ENCODE measurements at places on chromosomes 4 and X. TPM values are rescaled to one million over a fixed set of nuclear protein-coding genes. Genes with fewer than 3 reads are reported as not detected.

DNA sequence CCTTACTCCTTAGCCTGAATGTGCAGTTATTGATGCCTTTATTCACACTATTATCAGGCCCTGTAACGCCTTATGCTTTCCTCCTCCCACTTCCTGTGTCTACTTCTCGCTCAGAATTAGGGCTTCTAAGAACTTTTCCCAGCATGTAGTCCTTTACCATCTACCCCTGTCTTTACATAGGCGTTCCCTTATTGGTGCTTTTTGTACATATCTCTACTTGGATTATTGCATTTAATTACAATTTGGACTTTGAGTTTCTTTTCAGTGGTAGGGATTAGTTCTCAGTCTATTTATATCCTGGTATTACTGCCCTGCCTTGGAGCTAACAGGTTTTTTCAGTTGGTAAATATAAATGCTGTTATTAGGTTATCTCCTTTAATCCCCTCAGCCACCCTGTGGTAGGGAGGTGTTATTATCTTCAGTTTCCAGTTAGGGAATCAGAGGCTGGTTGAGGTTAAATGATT lies 84.0 kb downstream of the RBPJ start:
- no peak for DNase-seq

DNA sequence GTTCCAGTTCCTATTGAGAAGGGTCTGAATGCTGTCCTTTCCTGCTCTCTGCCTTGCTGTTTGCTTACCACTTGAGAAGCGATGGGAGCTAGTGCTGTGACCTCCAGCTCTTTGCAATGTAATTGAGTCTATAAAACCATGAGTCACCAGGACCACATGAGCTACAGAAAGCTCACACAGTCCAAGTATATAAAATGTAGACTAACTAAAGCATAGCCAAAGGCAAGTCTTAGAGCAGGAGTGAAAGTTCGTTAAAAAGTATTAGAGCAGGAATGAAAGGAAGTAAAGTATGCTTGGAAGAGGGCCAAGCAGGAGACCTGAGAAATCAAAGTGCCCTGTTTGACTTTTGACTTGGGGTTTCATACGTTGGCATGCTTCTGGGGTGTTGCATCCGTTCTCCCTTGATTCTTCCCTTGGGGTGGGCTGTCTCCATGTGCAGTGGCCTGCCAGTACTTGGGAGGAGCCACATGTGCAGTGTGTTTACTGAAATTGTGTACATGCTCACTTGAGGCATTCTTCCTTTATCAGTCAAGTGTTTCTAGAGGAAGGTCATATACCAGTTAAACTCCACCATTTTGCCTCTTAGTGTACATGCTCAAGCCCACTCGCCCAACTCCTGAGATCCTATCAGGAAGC lies 71.3 kb upstream of the KIT start:
- no peak for DNase-seq

GRCh38 chr4:8211737-8212581 lies 12.9 kb downstream of the SH3TC1 start:
- DNase-seq, result no peak

DNA sequence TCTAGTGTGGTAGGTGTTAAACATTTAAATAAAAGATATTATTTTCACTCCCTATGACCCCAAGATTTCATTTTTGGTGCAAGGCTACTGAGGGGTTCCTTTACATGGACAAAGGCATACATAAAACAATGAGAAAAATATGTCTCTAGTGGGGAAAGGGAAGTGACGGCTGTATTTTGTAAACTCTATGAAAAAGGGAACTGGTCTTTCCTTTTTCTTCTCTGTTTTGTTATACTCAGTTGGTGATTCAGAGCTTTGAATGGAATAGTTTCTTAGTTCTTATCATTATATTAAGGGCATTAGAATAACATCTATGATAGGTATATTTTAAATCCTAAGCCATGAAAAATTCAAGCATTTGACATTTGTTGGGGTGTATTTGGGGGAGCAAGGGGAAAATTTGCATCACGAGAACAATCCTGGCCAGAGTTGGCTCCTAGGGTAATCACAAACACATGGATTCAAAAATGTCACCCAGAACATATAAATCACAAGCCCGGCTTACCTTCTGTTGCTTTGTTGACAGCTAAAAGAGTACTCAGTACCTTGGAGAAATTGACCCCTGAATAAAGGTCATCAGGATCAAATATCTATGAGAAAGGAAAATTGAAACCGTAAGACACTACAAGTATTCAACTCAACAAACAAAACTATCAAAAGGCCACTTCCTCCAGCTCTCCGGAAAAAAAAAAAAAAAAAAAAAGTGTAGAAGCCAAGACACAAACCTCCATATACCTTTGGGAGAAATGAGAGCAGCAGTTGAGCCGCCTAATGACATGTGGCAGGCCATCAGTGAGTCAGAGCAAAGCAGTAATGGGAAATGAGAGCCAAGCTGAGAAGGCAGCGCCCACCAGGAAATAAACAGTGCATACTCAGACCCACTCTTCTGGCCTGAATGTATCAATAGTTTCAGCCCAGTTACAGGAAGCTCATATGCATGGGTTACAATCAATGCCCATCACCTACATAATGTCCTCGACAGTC lies 33.4 kb downstream of the ARHGEF6 start:
- DNase-seq, result no peak

- peak; percentile 50 for DNase-seq
Measured at GRCh38 chrX:70422851-70423341, at the start of gene GDPD2. TSS of gene GDPD2 (plus strand) at chrX:70423314. CDS start at chrX:70424985, 1,671 bp downstream.

DNA sequence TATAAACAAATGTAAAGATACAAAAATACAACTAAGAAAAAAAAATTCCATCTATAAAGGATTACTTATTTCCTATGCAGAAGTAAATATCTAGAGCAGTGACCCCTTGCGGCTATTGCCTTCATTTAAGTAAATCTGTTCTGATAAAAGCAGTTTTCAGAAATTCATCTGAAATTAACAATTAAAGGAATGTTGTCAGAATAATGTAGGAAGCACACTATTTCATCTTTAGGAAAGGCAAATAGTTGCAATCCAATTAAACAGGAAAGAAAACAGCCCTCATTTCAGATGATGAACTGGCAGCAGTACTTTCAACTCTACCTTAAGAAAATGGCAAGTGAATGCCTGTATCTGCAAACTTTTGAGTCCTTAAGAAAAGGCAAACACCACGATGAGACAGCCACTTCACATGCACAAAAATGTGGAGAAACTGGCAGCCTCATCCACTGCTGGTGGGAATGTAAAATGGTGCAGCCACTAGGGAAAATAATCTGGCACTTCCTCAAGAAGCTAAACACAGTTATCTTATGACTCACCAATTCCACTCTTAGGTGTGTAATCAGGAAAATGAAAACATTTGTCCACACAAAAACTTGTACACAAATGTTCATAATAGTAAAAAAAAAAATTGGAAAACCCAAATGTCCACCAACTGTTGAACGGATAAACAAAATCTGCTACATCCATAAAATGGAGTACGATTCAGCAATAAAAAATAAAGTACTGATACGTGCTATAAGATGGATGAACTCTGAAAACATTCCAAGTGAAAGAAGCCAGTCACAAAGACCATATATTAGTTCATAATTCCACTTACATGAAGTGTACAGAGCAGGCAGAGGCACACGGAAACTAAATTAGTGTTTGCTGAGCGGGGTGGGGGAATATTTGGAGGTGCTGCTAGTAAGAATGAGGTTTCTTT lies 2.0 kb upstream of the THAP9 start:
- DNase-seq, result no peak

- DNase-seq, result no peak
Measured at GRCh38 chr4:92618968-92619367, 315.2 kb downstream of the GRID2 start.

DNA sequence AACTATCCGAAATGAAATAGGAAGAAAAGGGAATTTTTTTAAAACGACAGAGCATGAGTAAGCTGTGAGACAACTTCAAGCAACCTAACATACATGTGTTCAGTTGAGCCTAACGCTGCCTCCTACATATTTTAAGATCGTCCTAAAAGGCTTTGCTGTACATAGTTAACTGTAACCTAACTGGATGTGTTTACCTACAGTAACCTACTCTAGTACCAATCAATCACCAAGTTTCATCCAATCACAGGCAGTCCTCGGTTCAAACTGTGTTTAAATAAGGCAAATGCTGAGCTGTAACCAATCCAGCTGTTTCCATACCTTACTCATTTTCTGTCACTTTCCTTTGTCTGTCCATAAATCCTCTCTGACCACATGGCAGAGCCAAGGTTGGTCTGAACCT lies 17.1 kb downstream of the RCHY1 start:
- no peak for DNase-seq

GRCh38 chr4:154516318-154517029 lies 24.9 kb upstream of the DCHS2 start:
- no peak for DNase-seq

DNA sequence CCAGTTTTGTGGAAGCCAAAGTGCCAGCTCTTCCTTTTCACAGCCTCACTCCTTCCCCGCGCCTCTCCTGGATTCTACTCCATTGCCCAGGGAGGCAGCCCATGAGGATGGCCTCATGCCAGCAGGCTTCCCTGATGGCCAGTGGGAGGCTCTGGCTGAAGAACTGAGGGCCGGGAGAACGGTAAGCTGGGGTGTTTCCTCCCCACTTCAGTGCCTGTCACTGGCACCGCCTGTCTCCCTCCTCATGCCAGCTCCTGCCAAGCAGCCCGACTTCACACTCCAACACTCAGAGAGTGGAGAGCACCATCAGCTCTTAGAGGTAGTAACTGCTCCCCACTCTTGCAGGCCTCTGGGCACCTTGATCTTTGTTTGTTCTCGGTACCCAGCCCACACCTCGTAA lies 46.9 kb upstream of the STIM2 start:
- no peak for DNase-seq

DNAJB14 gene
- 9.1 TPM for polyA plus RNA-seq

DNA sequence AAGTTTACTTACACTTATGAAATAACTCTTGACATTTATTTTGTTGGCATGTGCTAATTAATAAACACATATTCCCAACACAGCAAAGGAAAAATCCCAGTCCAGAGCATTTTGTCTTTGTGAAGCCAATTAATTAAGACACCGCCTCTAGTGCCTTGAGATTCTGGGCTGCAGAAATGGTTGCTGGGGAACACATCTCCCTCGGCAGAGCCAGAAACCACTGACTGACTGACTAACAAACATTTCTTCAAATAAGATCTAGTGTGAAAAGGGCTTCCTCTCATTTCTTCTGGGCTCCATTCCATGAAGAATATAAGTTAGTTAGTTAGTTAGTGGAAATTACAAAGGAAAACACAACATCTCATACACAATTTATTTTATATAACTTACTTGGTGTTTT lies 28.4 kb upstream of the NAP1L5 start:
- no peak for DNase-seq

DNA sequence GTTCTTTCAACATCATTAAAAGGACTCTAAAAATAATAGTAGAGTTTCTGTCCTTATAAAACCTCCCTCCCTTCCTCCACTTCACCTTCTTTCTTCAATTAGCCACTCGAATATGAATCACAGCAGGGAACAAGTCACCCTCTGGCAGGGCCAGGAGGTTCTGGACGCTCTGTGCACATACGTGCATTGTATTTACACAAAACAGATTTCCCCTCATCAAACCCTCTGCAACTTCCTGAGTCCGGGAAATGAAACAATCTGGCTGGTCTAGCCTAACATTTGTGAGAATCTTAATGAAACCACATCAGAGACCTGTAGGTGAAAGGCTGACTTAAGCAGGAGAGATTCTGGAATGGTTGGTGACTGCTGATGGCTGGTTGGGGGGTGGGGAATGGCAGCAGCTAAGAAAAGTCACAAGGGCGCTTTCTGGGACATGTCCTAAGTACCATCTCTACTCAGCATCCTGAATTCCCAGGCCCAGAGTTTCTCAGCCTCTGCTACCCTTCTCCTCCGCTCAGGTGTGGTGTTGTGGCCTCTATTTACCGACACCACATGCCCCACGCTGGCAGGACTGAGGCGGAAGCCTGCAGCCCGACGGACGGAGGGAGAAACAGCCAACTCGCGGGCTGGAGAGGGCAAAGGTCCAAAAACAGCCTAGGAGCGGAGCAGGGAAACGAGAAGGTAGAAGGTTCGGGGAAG lies 1.0 kb downstream of the ZDHHC9 start:
- DNase-seq, result peak; percentile 21

DNA sequence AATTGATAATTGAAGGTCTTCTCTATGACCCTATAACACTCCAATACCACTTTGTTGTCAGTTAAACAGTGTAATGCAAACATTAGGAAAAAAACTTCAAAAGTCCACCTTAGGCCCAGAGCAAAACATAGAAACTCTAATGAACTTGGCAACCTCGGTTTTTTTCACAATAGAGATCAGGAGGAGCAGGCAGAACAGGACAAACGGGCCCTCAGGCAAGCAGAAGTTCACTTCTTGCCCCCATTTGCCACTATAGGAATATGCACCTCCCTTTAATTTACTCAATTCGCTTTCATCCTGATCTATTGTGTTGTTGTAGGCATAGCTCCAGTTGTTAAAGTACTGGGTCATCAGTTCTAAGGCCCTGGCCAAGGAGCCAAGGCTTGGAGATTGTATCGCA lies 18.2 kb downstream of the ACOX3 start:
- no peak for DNase-seq

IL13RA2 gene
- not detected for polyA plus RNA-seq

CPE gene
- 1,053 TPM for polyA plus RNA-seq

DNA sequence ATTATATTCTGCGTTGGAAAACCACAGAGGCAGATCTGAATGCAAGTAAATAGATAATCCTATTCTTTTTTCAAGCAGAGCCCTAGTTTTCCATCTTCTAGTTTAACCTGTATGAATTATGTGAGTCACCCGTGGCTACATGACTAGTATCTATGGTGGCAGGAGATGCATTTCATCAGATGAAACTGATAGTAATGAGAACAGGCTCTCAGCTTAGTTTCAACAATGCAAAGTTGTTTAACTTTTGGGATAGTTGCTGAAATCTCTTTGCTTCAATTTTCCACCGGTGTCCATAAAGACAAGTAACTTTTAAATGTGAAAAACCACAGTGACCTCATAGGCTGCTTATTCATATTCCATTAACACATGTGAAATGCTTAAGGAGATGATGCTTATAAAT lies 1317.4 kb upstream of the TENM3 start:
- no peak for DNase-seq

DNA sequence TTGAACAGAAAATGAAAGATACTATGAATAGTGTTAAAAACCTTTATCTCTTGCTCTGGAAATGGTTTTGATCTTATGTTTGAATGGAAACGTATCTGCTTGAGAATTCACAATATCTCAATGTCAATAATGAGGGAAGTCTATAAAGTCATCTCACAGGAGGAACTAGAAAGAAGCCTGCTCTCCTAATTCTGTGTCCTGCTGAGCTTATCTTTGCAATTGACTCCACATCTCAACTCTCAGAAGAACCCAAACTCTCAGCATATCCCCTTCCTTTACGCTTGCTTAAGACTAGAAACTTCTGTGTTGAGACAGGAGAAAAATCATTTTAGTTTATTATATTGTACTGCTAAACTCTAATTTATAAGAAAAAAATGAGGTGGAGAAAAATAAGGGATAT lies 8.3 kb upstream of the PF4V1 start:
- DNase-seq, result no peak

DNA sequence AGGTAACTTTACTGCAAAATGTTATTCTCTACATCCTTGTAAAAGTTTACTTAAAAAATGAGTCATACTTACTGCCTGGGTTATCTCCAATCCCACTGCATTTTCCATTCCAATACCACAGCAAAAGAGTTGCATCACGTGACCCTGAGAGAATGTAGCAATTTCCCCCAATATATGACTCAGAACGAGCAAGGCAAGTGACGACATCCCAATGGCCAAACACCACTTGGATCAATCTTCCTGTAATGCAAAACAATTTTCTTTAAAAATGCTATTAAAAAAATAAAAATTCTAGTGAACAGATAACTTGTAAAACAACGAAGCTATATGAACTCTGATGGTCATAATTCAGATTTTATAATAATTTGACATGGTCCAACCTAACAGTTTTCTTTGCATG lies 224.3 kb downstream of the DCLK2 start:
- peak; percentile 74 for DNase-seq

SUPT20HL2 gene
- polyA plus RNA-seq, result not detected

F8 gene
- polyA plus RNA-seq, result 0.37 TPM

GRCh38 chr4:19478791-19479190 lies 772.9 kb upstream of the SLIT2 start:
- DNase-seq, result no peak

Data from HepG2 (cell line).